CD4-positive, alpha-beta memory T cell (primary cell): ENCODE measurements at places on chromosomes 3 and 15.

DNA sequence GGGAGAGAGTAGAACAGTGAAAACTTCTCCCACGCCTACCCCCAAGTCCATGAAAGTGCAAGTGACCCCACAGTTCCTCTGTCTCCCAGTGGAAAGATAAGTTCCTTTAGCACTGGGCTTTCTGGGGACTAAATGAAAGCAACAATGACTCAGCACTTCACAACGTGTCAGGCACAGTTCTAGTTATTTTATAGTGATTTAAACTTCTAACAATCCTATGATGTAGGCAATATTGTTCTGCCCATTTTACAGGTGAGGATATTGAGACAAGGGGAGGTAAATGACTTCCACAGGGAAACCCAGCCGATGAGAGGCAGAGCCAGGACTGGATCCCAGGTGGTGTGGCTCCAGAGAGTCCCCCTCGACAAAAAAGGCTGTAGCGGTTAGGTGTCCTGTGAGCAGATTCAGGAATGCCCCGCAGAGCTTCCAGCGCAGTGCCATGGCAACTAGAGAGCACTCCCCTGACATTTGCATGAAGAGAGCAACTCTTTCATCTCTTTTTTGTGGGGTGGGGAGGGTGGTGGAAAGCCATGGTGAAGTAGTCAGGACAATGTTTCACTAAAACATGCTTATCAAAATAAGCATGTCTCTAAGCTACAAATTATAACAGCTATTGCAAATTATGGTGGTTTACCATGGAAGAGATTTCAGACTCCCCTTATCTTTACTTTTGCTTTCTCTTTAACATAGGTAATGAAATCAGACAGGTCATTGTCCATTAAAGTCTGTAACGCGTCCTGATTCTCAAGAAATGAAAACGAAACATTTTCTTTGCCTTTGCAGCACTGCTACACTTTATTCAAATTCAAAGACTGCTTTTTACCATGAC is 62.1 kb downstream of the NR2F2 start:
- DNase-seq, result no peak

- DNase-seq, result no peak
These were observed 18.7 kb upstream of the FOXP1 start for GRCh38 chr3:71602256-71602655.

- no peak for DNase-seq
These were observed 91.1 kb downstream of the MSL2 start for GRCh38 chr3:136105044-136105443.

DNA sequence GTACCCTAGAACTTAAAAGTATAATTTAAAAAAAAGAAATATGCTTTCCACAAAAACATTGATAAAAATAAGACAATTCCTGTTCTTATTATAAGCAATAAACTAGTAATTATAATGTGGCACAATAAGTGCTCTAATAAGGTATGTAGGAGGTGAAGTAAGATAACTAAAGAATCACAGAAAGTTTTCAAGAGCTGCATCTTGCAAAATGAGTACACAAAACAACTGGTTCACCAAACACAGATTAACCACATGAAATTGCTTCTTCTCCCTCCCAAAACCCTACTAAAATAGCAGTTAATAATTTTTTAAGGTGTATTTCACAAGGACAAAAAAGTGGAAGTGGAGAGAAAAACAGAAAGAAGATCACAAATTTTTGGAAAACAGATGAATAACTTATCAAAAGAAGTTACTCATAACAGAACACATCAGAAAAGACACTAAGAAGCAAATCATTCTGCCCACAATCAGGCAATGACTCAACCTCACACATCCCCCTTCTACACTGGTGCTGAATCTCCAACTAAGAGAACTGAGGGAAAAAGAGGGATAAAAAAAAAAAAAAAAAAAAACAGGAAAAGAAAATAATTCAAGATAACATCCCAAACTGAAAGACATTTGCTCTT is 64.2 kb downstream of the TBC1D5 start:
- DNase-seq, result no peak

GRCh38 chr3:69764121-69764741 is 25.0 kb downstream of the MITF start:
- DNase-seq, result no peak

DNA sequence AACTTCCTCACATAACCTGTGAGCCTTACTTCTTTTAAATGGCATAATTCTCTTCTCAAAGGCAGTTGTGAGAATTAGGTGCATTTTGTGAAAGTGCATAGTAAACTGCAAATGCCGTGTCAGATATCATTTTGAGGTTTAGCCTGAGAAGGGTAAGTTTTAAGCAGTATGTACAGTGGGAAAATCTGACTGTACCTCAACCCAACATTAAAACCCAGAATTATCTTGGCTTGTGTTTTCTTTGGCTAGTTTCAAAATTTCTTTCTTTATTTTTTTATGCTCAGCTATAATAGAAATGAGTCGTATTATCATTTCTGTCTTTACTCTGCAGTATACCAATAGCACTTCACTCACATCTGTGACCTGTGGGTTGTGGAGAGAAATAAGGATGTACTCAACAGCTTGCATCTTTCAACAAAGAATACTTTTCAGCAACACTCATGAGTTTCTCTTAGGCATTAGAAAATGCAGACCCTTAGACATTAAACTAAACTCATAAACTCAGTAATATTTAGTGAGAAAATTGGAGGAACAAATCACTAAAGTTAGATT is 65.7 kb downstream of the RASA2 start:
- DNase-seq, result no peak
